ENCODE measurements at places on chromosomes 6 and 20.

DNA sequence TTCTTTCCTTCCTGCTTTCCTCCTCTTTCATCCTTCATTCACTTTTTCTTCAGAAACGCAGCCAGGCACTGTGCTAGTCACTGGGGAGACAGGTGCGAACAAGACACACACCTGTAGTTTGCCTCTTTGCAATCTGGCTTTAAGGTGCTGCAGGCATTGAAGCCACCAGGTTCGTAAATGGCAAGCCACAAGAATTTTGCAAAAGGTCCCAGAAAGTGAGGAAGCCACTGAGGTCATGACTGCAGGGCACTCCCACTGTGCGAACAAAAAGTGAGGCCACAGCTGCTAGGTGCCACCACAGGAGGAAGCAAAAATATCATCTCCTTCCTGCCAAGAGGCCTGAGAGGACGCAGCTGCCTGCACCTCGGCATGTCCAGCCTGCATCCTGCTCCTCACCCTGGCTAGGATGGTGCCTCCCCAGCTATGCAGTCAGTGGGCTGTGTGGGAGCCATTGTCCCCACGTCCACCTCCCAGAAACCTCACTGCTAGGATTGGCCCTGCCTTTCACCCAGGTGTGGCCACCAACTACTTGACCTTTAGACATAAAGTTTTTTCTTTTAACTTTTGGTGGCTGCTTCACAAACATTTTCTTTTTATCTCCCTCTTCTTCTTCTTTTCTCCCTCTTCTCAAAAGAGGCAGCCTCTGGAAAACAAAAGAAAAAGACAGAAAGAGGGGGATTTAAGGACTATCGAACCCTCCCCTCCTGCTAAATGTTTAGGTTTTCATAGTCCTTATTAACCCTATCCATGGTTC is 230.8 kb downstream of the BCAS1 start:
- DNase-seq = peak; percentile 51
- H3K4me3 ChIP-seq = peak overlapping the region; percentile 87
- peaks cover 56% of the 10 kb centered on the region for H3K4me1 ChIP-seq

GRCh38 chr6:3607599-3607998 is 143.9 kb downstream of the PXDC1 start:
- H3K36me3 ChIP-seq = no peaks in the 10 kb centered on the region
- H3K27ac ChIP-seq = no peak overlapping the region
- no peak overlapping the region for H3K4me3 ChIP-seq
- DNase-seq = no peak

- no peaks in the 10 kb centered on the region for H3K27me3 ChIP-seq
- DNase-seq = no peak
- no peaks in the 10 kb centered on the region for H3K4me1 ChIP-seq
- H3K27ac ChIP-seq = no peak overlapping the region
Observed at GRCh38 chr20:54622333-54623295, 147.2 kb downstream of the DOK5 start.

GRCh38 chr6:116420341-116420740 is 40.8 kb upstream of the CALHM6 start:
- no peaks in the 10 kb centered on the region for H3K36me3 ChIP-seq
- H3K4me3 ChIP-seq = no peak overlapping the region
- DNase-seq = no peak

DNA sequence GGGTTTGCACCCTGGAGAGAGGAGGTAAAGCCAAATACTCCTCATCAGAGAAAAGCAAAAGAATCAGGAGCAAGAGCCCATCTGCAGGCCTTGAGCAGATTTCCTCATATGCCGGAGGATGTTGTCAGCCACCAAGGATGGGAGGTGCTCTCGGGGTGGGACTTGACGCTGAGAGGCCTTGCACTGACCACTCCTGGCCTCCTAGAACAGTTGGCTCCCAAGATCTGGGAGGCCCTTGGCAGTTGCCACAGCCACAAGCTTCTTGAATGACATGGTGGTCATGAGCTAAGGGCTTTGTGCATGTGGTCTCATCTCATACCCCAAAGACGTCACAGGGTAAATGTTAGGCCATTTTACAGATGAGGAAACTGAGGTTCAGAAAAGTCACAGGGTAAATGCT is 75.2 kb upstream of the PMEPA1 start:
- H3K4me1 ChIP-seq = no peaks in the 10 kb centered on the region
- no peak overlapping the region for H3K4me3 ChIP-seq
- no peaks in the 10 kb centered on the region for H3K27me3 ChIP-seq
- H3K27ac ChIP-seq = no peak overlapping the region
- no peaks in the 10 kb centered on the region for H3K36me3 ChIP-seq

DNA sequence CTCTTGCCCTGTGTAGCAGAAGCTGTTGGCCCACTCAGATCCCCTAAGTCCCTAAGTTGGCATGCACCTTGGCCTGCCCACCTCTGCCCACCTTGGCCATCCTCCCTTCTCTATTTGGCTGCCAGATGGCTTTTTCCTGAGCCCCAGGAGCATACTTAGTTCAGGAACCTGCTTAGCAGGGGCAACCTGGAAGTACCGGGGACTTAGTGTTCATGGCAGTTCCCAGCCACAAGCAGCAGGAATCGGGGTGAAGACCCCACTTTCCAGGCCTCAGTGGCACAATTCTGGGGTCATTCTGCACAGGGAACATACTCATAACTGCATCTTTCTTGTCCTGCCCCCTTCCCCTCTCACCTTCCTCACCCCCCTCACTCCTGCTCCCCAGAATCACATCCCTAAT is 158.0 kb upstream of the PMEPA1 start:
- H3K27ac ChIP-seq = no peak overlapping the region
- no peaks in the 10 kb centered on the region for H3K36me3 ChIP-seq
- DNase-seq = no peak
- no peaks in the 10 kb centered on the region for H3K4me1 ChIP-seq
- H3K4me3 ChIP-seq = no peak overlapping the region

GRCh38 chr6:152147269-152147668 is 339.8 kb downstream of the ESR1 start:
- H3K4me3 ChIP-seq = no peak overlapping the region
- no peak overlapping the region for H3K27ac ChIP-seq
- no peaks in the 10 kb centered on the region for H3K4me1 ChIP-seq
- no peaks in the 10 kb centered on the region for H3K27me3 ChIP-seq

DNA sequence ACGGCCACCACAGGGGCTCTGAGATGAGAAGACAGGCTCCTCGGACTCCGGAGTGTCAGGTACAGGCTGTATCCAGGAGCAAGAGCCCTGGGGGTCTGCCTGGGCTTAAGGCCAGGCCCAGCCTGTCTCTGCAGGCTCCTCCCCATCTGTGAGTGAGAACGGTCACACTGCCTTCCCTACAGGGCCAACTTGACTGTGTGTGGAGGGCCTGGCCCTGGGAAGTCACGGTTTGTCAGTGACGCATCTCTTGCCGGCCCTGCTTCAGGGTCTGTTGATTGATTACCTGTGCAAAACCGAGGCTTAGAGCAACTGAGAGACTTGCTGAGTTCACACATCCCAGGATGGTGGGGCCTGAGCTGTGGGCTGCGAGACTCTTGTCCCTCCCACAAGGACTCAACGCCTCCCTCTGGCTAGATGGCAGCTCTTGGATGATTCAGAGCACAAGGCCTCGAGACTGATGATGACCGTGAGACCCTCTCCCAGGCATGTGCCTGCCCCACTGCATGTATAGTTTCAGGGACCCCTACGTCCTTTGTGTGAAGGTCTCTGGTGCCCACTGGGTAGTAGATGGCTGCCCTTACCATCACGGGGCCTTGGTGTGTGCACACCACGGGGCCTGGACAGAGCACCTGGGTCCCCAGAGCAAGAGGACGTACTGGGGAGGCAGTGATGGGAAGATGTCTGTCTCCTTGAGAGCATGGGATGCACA is 5.9 kb downstream of the RBM38 start:
- H3K4me1 ChIP-seq = peaks cover 70% of the 10 kb centered on the region
- peaks cover 87% of the 10 kb centered on the region for H3K36me3 ChIP-seq
- H3K4me3 ChIP-seq = peak overlapping the region; percentile 84

- no peak overlapping the region for H3K27ac ChIP-seq
- H3K36me3 ChIP-seq = no peaks in the 10 kb centered on the region
- no peak for DNase-seq
- H3K4me3 ChIP-seq = no peak overlapping the region
- peaks cover 15% of the 10 kb centered on the region for H3K27me3 ChIP-seq
Observed at GRCh38 chr6:96571551-96571950, 8.6 kb downstream of the FHL5 start.

DNA sequence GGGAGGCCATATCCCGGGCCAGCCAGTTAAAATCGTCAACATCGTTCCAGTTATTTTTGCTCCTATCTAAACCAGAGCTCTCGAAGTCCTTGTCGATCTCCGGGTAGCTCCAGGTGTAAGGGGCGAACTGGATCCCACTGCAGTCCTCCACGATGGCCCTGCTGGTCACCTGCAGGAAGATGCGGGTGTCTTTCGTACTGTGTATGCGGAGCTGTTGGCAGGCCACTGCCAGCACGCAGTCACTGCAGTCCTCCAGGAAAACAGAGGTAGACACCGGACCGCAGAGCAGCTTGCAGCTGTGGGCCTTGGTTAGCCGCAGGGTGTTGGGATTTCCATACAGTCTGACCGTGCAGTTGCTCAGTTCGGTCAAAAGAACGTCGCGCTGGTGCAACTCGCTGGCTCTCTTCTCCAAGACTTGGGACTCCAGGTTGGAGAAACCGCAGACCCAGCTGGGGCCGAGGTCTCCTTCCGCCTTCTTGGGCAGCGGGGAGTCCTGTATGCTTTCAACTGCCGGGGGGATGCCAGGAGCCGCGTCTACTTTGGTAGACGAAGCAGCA is 742 bp downstream of the TBCC start:
- no peaks in the 10 kb centered on the region for H3K27me3 ChIP-seq
- peaks cover 26% of the 10 kb centered on the region for H3K4me1 ChIP-seq
- peak overlapping the region; percentile 100 for H3K4me3 ChIP-seq
- peak; percentile 31 for DNase-seq

GRCh38 chr20:61922411-61922810 is 143.3 kb downstream of the TAF4 start:
- no peak for DNase-seq
- H3K4me1 ChIP-seq = no peaks in the 10 kb centered on the region
- H3K36me3 ChIP-seq = no peaks in the 10 kb centered on the region
- H3K27ac ChIP-seq = no peak overlapping the region
- no peak overlapping the region for H3K4me3 ChIP-seq
- no peaks in the 10 kb centered on the region for H3K27me3 ChIP-seq

- no peak overlapping the region for H3K4me3 ChIP-seq
- no peaks in the 10 kb centered on the region for H3K27me3 ChIP-seq
- no peaks in the 10 kb centered on the region for H3K4me1 ChIP-seq
- H3K27ac ChIP-seq = no peak overlapping the region
Observed at GRCh38 chr6:165055231-165055630, 254.2 kb downstream of the C6orf118 start.

- H3K27me3 ChIP-seq = peaks cover 22% of the 10 kb centered on the region
- H3K4me3 ChIP-seq = no peak overlapping the region
- DNase-seq = no peak
- no peak overlapping the region for H3K27ac ChIP-seq
- no peaks in the 10 kb centered on the region for H3K4me1 ChIP-seq
- no peaks in the 10 kb centered on the region for H3K36me3 ChIP-seq
Observed at GRCh38 chr6:3549314-3549940, 92.6 kb upstream of the SLC22A23 start.

DNA sequence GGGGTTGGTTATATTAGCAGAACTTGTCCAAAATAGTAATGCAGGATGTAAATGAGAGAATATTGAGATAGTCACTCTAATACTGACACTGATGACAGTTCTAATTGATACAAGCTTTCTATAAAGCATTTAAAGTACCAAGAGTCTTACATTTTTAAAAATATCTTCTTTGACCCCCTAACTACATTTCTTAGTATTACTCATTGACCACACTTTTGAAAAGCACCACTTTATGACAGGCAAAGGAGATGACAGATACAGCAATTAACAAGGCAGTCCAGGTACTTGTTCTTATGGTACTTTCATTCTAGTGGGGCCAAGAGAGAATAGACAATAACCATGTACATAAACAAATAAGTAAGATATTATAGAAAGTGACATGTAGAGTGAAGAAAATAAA is 139.4 kb upstream of the EYA4 start:
- H3K27me3 ChIP-seq = no peaks in the 10 kb centered on the region
- H3K36me3 ChIP-seq = no peaks in the 10 kb centered on the region
- DNase-seq = no peak
- H3K4me3 ChIP-seq = no peak overlapping the region
- no peaks in the 10 kb centered on the region for H3K4me1 ChIP-seq

- no peaks in the 10 kb centered on the region for H3K27me3 ChIP-seq
- H3K4me1 ChIP-seq = peaks cover 62% of the 10 kb centered on the region
- no peak overlapping the region for H3K27ac ChIP-seq
- H3K4me3 ChIP-seq = no peak overlapping the region
Observed at GRCh38 chr20:38825901-38826625, 20.6 kb downstream of the PPP1R16B start.

DNA sequence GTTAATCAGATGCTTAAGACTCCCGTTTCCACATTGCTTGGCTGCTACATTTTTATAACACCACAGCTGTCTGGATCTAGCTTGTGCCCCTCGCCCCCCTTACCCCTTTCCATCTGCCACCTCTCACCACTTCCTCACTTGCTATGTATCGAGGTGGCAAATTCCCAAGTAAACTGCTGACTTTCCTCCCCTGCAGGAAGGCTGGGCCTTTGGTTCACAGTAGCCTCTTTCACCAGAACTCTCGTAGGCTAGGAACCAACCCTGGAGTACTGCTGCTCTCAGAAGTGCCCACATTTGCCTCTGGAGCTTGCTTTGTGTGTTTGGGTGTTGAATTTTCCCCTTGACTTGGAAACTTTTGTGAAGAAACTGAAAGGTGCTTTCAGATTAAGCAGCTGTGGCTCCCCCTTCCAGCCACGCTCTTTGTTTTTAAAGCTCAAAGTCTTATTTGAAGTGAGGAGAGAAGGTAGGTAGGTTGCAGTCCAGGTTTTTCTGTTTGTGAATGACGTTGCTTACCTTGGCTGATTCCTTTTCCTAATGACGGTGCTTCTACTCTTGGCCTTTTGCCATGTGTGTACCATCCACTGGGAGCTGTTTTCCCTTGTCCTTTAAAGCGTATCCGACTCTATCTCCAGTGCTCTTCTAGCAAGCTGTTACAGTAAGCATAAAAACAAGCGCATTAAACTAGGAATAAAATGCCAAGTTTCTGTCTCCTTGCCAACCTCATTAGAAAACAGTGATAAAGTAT is 90.4 kb downstream of the CARMIL1 start:
- DNase-seq = peak; percentile 20
- H3K36me3 ChIP-seq = peaks cover 2% of the 10 kb centered on the region
- peak overlapping the region; percentile 67 for H3K27ac ChIP-seq
- H3K4me1 ChIP-seq = peaks cover 48% of the 10 kb centered on the region

GRCh38 chr20:43820731-43821330 is 93.8 kb upstream of the TOX2 start:
- H3K27me3 ChIP-seq = no peaks in the 10 kb centered on the region
- H3K4me3 ChIP-seq = no peak overlapping the region
- DNase-seq = no peak

DNA sequence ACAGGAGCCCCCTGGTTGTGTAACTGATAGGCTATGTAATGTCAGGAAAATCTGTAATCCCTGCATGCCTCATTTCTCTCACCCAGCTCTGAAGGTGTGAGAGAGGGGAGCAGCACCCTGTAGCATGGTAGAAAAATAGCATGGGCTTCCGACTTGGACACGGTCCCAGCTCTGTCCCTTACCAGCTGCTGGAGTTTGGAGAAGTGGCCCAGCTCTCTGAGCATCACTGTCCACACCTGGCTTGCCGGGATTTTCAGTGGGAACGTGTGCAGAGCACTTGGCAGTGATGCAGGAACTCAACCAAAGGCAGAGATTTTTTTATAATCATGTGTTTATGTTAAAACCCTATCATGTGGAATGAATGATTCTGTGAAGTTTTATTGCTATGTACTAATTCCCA is 34.6 kb downstream of the STK35 start:
- H3K27ac ChIP-seq = no peak overlapping the region
- H3K36me3 ChIP-seq = no peaks in the 10 kb centered on the region
- no peaks in the 10 kb centered on the region for H3K27me3 ChIP-seq
